A673 (cell line): ENCODE measurements at places on chromosomes 2 and 18. TPM values are rescaled to one million over a fixed set of nuclear protein-coding genes. Genes with fewer than 3 reads are reported as not detected.
A peak's percentile ranks its signal among the peaks of the same experiment; 100 is the strongest.

DNA sequence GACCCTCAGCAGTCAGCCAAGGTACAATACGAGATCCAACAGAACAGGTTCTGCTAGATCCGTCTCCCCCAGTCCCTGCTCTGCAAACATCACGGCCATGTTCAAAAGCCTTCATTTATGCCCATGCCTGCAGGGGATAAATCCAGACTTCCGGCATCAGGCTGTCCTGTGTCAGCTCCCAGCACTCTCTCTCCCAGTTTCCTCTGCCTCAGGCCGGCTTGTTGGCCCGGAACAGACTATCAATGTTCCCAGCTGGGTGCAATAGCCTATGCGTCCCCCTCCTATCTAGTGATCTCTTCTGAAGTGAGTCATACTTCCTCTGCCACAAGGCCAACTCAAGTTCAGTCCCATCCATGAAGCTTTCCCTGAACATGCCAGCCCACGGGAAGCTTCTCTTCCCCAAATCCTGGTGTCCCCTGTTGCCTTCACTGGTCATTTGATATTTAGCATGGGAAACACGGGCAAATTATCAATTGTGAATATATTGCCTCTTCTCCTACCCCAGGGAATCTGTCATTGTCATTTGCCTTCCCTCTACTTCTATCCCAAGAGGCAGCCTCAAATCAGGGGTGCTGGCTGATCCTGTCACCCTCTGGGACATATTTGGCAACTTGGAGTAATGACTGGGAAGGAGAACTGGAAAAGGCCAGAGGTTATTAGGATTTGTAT, 51.1 kb downstream of the CAPN13 start:
- peak; percentile 81 for DNase-seq

DNA sequence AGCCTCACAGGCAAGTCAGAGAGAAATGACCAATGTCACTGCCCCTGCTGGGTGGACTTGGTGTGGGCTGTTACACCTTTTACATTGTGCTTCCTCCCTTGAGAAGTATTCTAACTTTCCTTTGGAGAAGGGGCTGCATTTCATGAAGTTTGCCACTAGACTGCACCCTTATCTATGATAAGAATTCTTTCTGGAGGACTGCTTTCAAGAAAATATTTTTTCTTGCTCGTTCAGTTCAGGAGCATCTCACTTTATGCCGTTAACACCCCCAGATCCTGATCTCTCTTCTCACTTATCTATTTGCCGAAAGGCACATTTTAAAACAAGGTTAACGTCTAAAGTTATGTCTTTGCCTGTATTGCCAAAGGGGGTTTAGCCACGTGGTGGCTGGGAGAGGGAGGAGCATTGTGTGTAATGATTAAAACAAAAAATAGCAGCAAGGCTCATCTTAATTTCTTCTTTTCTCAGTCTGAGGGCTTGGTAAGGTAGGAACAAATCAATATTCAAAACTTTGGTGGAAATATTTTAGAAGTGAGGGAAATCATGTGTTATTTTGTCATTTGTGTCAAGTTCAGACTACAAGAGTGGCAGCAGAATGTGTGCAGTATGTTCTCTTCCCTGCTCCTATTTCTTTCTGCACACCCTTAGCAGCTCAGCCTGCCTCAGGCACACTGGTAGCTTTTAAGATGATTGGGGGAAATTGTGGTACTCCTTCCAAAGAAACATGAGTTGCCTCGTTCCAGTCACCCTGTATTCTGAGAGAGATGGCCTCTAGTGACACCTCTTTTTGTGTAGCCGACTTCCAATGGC, 1.6 kb upstream of the IGFBP5 start:
- DNase-seq, result peak; percentile 65

- no peak for DNase-seq
Observed at GRCh38 chr2:113679457-113679856, 52.4 kb downstream of the RABL2A start.

GRCh38 chr2:64501946-64502345, 22.2 kb upstream of the AFTPH start:
- no peak for DNase-seq

GRCh38 chr2:26284132-26284531, 39.4 kb downstream of the HADHB start:
- DNase-seq, result no peak

- DNase-seq, result peak; percentile 10
Observed at GRCh38 chr2:148259674-148260073, 238.8 kb downstream of the MBD5 start.

DNA sequence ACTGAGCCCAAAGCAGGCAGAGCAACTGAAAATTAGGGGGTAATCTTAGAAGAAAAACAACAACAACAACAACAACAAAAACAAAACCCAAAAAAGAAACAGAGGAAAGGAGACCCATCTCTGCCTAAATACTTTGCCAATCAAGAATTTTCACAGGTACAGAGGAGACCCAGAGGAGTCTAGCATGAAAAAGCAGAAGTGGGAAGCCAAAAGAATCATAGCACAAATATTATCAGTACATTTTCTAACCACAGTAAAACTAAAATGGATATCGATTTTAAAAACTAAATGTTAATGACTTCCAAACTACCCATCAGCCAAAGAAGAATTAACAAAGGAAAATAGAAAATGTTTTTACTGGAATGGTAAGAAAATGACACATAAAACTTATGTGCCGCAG, 148.1 kb downstream of the BAZ2B start:
- no peak for DNase-seq

DNA sequence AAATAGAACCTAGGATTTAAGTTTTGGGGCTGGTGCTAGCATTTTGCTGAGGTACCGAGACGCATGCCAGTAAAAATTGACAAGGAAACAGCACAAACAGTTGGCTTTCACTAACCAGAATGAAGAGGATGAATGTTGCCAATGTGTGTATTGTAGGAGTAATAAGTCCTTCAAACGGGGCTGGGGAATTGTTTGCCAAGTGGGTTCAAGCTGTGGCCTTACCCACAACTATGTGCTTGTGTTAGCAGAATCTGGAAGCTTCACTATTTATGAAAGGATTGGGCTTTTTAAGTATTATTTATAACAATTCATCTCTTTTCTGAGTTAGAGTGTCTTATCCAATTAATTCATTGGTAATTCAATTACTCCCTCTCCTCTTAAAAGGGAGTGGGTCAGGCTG, 15.0 kb upstream of the KIF5C start:
- DNase-seq, result no peak

- no peak for DNase-seq
Observed at GRCh38 chr2:118856978-118857676, 9.7 kb upstream of the EN1 start.

DNA sequence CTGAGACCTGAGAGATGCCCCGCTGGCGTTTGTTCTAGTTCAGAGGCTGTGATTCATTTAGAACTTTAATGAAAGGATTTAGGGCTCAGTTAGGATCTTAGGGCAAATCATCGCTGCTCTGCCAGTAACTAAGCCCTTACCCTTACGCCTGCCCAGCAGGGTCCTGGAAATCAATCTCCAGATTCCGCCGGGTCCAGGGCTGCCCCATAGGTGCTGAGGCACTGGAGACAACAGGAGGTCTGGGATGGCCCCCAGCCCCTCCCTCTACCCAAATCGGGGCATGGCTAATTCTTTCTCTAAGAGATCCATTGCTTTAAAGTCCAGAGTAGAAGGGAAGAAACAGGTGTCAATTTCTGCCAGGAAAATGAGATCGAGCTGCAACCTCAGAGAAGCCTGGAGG, 83.1 kb downstream of the SDC1 start:
- DNase-seq, result no peak

DNA sequence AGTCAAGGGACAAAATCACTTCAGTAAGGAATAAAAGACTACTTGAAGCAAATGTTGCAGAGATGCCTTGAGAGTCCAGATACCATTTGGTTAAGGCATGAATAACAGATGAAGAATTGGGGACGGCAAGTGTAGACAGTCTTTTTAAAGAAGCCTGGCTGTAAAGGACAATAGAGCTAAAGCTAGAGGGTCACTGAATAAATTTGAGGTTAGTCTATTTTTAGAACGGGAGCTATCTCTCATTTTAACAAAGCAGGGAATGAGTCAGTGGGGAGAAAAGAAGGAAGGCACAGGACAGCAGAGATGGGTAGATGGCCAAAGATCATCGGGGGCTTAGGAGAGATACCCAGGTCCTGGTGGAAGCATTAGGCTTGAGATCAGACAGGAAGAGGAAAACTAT, 30.6 kb upstream of the CHN1 start:
- no peak for DNase-seq

- DNase-seq, result no peak
Observed at GRCh38 chr2:108560241-108560811, 26.1 kb downstream of the LIMS1 start.

GRCh38 chr2:8615576-8616281, 66.1 kb upstream of the ID2 start:
- DNase-seq, result no peak

DNA sequence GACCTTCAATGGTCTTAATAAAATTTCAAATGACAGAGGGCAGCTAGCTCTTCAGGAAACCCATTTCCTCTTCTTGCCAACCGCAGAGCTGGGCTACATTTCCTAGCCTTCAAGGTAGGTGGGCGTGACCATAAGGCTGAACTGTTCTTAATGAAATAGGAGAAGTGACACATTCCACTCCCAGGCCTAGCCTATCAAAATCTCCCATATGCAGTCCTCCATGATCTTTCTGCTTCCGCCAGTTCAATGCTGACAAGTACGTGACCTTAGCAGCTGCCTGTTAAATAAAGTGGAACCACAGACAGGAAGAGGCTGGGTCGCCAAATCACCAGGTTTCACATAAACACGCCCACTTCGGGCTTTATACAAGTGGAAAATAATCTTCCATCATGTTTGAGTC, 13.2 kb downstream of the SERPINE2 start:
- peak; percentile 50 for DNase-seq

DNA sequence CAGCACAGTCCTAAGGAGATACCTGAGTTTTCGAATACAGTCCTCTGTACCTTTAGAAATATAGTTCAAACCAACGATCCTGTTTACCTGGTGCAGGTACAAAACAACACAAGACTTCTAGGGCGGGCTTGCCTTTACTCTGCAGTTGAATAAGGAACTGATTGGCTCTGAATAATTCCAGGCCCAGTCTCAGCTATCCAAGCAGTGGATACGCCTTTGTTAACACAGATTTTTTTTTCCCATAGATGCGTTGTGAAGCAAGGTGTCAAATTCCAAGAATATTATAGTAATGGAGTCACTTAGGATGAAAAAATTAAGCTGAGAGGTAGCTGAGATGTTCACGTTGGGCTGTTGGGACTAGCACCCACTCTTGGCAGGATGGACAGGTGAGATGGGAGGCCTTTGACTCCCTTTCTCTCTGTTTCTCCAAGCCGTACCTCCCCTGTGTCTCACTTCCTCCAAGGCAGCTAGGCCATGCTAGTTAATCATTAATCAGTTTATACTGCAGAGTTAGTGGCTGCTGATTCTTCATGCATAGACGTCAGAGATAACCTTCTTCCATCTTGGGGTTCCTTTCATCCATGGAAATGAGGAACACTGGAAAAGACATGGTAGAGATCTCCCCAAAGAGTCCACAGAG, 380.8 kb upstream of the ACVR2A start:
- no peak for DNase-seq

DNA sequence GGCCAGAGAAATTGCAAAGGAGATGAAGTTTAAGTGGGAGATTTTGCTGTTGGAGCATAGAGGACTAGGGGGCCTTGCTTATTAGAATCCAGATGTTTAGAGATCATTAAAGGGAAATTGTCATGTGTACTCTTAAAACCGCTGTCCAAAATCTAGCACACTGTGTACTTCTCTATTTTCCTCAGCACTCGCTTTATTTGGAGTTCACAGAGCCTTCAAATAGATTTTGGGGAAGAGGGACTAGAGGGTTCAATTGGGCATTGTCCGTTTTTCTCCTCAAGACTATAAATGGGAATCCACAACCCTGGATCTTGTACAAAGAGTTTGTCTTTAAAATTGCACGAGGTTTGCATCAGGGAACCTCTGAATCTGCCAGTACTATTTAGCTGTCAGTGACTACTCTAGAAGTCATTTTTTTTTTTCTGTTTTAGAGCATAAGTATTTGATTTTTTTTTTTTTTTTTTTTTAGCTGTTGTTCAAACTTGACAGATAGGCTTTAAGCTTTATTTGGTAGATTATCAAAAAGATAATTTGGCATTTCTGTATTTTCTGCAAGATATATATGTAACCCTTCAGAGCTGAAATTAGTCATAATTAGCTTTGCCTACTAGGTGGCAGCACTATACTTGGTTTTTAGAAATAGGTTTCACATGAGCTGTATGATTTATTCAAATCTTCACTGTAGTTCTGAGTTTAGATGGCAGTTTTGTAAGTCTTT, 14.2 kb downstream of the PMS1 start:
- peak; percentile 48 for DNase-seq

GRCh38 chr2:74007711-74008110, 23.0 kb downstream of the TET3 start:
- DNase-seq, result no peak

DNA sequence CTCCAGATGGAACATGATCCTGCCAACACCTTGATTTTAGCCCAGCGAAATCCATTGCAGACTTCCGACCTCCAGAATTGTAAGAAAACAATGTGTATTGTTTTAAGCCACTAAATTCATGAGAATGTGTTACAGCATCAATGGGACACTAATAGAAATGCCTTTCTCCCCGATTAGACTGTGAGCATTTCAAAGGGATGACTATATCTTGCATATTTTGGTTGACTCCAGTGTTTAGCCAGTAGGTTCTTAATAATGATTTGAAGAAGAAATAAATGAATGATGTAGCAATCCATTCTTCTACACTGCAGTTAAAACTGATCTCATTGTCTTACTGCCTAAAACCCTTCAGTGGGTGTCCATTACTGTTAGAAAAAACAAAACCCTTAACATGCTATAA, 67.4 kb upstream of the ACVR1C start:
- DNase-seq, result no peak

DNA sequence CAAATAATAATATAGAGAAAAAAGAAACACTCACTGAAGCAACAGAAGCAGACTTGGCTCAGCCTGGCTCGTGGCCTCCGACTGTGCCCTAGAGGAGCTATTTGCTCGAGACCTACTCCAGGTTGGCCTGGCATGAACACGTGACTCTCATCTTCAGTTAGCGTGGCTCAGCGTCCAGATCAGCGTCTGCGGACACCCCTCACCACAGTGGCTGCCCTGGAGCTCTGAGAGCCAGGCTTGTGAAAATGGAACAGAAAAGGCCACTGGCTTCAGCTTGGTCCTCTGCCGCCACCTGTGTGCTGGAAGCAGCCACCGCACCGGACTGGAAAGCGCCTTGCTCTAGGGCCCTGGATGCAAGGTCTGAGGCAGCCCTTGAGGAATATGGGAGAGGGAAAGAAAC, 1184.0 kb upstream of the GYPC start:
- DNase-seq, result peak; percentile 1

GRCh38 chr2:173690349-173690748, 274.8 kb downstream of the SP3 start:
- no peak for DNase-seq

The CNDP1 gene
- not detected in 2 replicates for total RNA-seq

The SERPINB13 gene
- 0.49 and 0.50 TPM in 2 replicates for total RNA-seq

The GLB1L gene
- 6.9 and 8.4 TPM in 2 replicates for total RNA-seq

The VIL1 gene
- total RNA-seq, result not detected in 2 replicates

The PLEK gene
- total RNA-seq, result not detected in 2 replicates

The TBC1D8 gene
- 5.1 and 8.6 TPM in 2 replicates for total RNA-seq

The HOXD9 gene
- total RNA-seq, result 63.0 and 64.9 TPM in 2 replicates

The CCDC68 gene
- total RNA-seq, result not detected in 2 replicates

The PLA2R1 gene
- not detected in 2 replicates for total RNA-seq

The TIA1 gene
- total RNA-seq, result 185 and 197 TPM in 2 replicates

The CHRND gene
- not detected in 2 replicates for total RNA-seq

The ACTG2 gene
- total RNA-seq, result 0.59 and 2.7 TPM in 2 replicates

The ANKRD62 gene
- total RNA-seq, result not detected in 2 replicates

The PIEZO2 gene
- 5.5 and 8.8 TPM in 2 replicates for total RNA-seq

The FNDC4 gene
- total RNA-seq, result 1.3 and 3.1 TPM in 2 replicates

The RIT2 gene
- not detected in 2 replicates for total RNA-seq

The RGPD4 gene
- total RNA-seq, result not detected in 2 replicates

The ST6GAL2 gene
- 0.56 and 0.66 TPM in 2 replicates for total RNA-seq
